Hindlimb muscle (tissue), 1 donor: ENCODE measurements at places on chromosomes 13 and 19. TPM values are rescaled to one million over a fixed set of nuclear protein-coding genes. Genes with fewer than 3 reads are reported as not detected.
A peak's percentile ranks its signal among the peaks of the same experiment; 100 is the strongest.

DNA sequence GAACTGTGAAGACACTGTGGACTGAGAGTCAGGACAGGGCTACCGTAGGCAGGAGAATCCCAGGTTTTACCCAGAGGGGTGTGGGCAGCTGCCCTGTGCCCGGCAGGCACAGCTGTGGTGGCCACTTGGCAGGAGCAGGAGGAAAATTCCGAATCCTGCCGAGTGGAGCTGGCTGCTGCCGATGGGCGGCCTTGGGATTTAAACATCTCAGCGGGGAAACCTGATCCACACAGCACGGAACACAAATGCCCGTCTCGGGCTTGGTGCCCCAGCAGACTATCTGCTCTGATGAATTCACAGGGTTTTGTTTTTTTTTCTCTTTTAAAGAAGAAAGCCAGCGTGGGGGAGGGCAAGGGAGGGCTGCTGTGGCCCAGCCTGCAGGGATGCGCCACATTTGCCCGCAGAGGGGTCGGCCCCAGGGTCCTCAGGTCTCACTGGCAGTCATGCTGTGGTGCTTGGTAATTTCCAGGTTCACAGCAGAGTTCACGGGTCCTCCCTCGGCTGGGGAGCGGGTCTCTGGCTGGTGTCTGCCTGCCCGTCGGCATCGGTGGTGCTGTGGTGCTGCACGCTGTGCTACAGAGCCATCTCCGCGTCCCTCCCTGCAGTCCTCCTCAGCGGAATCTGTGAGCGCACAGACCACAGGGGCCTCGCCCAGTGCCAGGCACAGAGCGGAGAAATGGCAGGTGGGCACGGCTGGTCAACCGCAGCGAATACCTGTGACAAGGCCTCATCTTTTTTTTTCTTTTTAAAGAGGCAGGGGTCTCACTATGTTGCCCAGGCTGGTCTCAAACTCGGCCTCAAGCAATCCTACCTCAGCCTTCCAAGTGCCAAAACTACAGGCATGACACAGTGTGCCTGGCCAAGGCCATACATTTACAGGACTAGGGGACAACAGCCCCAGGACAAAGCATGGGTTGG lies 28.1 kb downstream of the MPND start:
- peak; percentile 42 for DNase-seq

- no peak for DNase-seq
Observed at GRCh38 chr13:49967456-49967855, 29.4 kb upstream of the TRIM13 start.

DNA sequence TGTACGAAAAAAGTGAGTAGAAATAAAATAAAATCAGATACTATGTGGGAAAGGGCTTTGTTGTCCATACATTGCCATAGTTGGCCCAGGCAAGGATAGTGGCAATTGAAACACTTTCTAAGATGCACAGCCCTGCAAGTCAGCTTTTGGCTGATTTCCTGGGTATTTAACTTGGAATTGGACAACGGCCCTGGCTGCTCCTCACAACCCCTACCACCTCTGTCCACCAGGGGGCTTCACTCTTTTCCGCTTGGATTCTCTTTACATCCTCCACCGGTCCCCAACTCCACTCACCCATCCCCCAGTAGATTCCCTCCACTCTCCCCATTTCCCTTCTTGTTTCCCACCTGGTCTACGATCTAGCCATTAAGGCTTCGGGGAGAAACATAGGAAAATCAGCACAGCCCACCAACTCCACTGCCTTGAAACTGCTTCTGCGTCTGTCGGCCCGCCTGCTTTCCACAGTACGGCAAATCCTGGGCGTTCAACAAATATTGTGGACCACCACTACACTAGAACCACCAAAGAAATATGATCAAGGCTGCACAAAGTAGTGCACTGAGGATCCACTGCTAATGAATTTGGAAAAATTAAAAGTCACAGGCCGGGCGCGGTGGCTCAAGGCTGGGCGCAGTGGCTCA lies 48.6 kb upstream of the GTF3A start:
- peak; percentile 69 for DNase-seq

- no peak for DNase-seq
Observed at GRCh38 chr19:12555456-12555930, 4.2 kb upstream of the ZNF564 start.

- DNase-seq = no peak
Observed at GRCh38 chr13:26941345-26942174, 181.0 kb upstream of the GPR12 start.

DNA sequence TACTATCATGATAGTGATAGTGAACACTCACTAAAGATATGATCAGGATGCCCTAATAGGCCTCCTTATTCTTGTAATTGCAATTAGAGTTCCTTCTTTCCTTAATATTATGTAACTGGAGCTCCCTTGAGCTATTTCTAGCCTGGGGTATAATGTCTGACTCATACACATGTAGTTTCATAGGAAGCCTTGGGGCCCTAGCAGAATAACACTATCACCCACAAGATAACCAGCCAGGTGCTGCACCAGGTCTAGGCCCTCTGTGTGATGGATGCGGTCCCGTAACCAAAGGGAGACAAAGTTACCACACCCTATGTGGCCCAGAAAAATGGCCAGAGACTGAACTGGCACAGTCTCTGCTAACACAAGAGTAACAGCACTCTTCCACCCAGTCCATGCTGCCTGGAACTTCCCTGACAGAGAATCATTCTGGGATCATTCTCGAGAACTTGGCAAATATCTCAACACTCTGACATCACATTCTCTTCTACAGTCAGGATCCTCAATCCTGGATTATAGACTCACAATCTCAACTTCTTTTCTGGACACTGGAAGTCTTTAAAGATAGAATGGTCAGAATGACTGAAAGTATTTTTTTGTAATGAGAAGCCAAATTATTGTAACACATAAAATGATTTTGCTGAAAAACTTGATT lies 32.6 kb upstream of the IGFL4 start:
- DNase-seq = no peak

- DNase-seq = no peak
Observed at GRCh38 chr13:95075506-95075905, 225.7 kb downstream of the ABCC4 start.

GRCh38 chr13:98746968-98747367 lies 5.5 kb downstream of the SLC15A1 start:
- no peak for DNase-seq

DNA sequence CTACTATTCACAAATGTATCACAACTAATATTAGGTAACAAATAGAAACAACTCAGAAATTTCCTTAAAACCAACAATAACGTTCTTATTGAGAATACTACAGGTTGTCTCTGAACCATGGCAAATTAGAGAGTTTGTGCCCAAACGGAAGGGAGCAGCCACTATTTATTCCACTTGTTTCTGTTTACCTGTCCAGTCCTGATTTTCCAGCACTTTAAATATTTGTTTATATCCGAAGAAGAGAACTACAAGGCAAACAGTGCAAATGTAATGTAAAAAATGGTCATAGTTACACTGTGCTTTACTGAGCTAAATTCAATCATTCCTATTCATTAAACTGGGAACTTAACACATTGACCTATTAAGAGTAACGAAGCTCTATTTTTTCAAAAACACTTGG lies 9.2 kb downstream of the SUCLA2 start:
- no peak for DNase-seq

- peak; percentile 40 for DNase-seq
Observed at GRCh38 chr19:50835785-50836542, 2.6 kb upstream of the KLK15 start.

DNA sequence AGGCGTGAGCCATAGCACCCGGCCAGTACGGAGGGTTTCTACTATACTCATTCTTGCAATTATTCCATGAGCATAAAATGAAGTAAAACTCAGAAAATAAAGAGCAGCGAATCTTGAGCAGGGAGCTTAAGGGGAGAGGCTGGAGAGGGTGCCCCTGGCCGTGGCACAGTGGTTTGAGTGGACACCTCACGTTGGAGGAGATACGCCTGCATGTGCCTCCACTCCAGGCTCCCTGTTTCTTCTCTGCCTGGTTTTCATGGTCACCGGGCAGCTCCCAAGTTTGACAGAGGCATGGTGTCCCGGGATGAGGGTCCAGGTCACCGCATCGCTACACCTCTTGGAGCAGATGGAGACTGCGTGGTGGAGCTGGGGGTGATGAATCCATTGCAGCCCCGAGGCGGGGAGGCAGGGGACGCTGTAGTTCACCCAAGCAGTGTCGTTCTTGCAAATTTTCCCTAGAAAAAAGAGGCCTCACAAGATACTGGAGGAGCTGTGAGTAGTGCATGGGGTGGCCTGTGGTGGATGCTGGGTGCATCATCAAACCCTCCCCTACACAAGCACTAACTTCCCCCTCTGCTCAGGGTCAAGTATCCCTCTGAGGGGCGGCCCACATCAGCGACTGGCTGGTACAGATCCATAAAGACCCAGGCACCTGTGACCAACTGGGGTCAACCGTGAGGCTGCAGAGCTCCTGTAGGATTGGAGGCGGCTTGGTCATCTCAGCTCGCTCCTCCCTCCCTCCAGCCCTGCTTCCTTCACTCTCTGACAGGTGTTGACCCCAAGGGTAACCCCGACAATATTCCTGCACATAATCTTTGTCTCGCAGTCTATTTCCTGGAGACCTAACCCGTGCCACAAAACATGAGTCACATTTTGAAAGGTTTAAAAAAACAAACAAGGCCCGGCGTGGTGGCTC lies 3.6 kb upstream of the MIER2 start:
- no peak for DNase-seq

DNA sequence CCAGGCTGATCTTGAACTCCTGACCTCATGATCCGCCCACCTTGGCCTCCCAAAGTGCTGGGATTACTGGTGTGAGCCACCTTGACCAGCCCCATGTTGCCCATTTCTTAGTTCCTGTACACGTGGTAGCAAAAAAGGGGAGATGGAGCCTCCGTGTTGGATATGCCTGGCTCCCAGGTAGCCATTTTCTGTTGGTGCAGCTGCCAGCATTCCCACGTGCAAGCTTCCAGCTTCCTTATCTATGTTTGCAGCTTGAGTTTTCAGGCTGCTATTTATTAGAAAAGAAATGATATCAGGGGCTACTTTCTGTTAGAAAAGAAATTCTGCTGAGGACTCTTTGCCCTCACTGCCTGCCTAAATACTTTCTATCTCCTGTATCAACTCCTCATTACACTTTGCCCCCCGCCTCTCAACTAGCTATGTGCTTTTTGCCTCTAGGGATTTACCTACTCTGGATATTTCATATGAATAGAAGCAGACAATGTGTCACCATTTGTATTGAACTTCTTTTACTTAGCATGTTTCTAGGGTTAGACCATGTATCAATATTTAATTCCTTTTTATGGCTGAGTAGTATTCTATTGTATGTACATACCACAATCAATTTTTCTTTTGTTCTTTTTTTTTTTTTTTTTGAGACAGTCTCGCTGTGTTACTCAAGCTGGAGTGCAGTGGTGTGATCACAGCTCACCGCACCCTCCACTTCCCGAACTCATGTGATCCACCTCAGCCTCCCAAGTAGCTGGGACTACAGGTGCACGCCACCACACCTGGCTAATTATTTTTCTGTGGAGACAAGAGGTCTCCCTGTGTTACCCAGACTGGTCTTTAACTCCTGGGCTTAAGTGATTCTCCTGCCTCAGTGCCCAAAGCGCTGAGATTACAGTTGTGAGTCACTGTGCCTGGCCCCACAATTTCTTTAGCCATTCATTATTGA lies 3.4 kb upstream of the TMED1 start:
- no peak for DNase-seq

DNA sequence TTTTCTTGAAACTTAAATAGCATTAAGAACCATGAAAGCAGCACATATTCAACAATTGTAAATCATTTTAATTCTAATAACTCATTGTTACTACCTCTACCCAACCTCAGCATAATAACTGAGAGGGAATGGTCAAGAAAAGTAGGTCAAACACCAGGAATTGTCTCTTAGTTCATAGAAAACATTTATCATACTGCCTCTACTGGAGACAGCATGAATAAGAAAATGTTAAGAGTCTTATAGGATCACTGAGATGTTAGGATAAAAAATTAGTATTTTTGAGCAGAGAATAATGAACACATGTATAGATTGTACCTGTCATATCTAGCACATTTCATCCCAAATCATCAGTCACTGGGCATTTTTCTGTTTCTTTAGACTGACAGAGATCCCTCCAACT lies 515.3 kb downstream of the PCDH9 start:
- no peak for DNase-seq

DNA sequence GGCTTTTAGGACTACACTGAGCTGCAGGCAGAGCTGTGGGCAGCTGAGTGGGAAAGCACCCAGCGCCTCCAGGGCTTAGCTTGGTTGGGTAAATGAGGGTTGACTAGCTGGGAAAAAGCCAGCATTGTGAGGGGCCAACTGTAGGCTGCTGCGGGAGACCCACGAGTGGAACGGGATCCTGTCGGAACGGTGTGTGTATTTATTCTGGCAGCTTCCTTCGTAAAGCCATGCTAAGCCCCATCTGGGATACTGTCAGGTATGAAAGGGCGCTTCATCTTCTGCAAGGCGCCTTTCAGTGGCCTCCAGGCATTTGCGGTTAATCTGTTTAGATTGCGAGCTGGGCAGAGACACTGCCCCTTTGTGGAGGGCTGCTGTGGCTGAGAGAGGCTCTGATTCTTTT lies 39.5 kb upstream of the CNMD start:
- no peak for DNase-seq

- no peak for DNase-seq
Observed at GRCh38 chr19:23957660-23958281, 43.1 kb downstream of the ZNF726 start.

Gene HDGFL2
- 88.0 TPM for polyA plus RNA-seq

Gene DKKL1
- polyA plus RNA-seq = 2.4 TPM

Gene CASP14
- 0.31 TPM for polyA plus RNA-seq

Gene ANGPTL8
- polyA plus RNA-seq = 2.9 TPM

Gene PRR36
- polyA plus RNA-seq = 0.48 TPM

Gene RAB20
- 2.9 TPM for polyA plus RNA-seq

Gene SHANK1
- 38.7 TPM for polyA plus RNA-seq
